Astrocyte of the cerebellum (primary cell): ENCODE measurements at places on chromosomes 12 and 14.

- peak; percentile 46 for DNase-seq
Observed at GRCh38 chr12:82730953-82731459, 44.3 kb downstream of the TMTC2 start.

DNA sequence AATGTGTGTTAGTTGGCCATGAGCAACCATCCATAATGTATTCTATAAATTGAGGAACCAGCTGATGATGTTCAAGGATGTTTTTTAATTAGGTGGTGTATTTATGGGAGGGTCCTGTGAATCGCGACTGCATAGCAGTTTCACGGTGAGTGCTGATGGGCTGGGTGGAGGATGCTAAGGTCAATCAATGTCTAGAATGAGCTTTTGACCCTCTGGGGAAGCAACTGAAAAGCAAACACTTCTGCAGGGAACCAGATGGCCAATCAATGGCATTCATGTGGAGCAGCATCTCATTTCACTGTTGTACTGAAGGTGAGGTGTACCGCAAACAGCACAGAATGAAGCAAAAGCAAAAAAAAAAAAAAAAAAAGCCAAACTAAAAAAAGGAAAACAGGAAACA is 676.1 kb upstream of the TMEM132C start:
- no peak for DNase-seq

DNA sequence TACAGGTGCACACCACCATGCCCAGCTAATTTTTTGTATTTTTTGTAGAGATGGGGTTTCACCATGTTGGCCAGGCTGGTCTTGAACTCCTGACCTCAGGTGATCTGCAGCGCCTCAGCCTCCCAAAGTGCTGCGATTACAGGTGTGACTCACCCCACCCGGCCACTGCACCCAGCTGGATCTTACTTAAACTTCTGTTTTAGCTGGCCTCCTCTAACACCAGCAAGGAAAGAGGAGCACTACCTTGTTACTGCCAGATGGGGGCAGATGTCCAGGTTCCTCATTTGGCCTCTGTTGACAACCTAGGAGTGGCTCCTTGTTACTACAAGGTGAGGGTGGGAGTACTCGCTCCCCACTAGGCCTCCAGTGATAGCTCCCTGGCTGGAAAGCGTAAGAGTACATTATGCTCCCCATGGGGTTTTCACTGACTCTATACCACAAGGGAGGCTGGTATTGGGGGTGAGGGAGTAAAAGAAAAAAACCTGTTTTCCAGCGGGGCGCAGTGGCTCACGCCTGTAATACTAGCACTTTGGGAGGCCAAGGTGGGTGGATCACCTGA is 13.2 kb upstream of the ARF6 start:
- DNase-seq: no peak

DNA sequence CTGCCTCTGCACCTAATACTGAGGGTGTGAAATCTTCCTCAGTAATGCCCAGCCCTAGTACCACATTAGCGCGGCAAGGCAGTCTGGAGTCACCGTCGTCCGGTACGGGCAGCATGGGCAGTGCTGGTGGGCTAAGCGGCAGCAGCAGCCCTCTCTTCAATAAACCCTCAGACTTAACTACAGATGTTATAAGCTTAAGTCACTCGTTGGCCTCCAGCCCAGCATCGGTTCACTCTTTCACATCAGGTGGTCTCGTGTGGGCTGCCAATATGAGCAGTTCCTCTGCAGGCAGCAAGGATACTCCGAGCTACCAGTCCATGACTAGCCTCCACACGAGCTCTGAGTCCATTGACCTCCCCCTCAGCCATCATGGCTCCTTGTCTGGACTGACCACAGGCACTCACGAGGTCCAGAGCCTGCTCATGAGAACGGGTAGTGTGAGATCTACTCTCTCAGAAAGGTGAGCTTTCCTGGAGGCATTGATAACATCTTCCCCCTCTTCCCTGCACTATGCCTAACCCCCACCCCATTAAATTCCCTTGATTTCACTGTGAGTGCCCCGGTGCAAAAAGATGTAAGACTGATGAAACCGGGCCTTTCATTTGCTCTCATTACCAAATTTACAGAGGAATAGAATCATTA is 291.4 kb downstream of the NAV3 start:
- peak; percentile 91 for DNase-seq

- DNase-seq: no peak
Observed at GRCh38 chr14:103386713-103387329, 1.6 kb downstream of the MARK3 start.

DNA sequence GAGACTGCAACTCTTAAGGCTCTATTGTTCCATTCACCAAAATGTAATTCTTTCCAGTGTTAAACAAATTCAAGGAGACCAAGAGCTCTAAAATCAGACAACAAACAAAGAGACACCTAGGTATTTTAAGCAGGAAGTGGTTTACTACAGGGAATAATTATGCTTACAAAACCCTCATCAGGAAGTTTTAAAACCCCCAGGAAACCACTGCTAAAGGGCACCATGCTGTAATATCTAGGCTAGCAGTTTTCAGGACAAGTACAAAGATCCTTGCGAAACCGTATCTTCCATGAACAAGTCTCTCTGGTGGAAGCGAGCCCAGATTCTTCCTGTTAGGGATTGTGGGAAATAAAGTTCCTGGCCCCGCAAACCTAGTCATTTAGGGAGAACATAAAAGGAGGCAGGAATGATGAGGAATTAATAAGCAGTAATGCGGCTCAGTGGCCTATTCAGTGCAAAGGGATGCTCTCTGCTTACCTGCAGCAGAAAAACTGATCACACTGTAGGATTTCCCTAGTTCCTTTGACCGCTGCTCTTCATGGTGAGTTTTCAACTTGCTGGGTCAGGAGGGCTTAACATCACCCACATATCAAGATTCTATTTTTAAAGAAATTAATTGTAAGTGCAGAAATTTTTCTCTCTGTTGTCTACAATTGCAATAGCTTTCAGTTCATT is 42.8 kb downstream of the ACSM4 start:
- DNase-seq: no peak

DNA sequence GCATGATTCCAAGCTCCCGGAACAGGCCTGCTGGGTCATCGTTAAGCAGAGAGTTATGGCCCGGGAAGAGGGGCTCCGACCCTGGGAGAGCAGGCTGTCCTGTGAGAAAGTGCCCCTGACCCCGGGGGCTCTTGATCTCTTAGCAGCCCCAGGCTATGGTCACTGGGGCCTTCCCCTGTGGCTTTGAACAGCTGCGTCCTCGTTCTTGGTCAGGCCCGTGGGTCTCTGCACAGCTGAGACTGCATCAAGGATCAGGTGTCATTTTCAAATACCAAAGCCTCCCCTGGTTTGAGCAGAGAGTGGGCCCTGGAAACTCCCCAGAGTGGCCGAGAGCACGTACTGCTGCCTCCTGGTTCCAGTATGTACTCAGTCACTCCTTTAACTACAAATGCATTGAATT is 114.8 kb downstream of the ESRRB start:
- no peak for DNase-seq

DNA sequence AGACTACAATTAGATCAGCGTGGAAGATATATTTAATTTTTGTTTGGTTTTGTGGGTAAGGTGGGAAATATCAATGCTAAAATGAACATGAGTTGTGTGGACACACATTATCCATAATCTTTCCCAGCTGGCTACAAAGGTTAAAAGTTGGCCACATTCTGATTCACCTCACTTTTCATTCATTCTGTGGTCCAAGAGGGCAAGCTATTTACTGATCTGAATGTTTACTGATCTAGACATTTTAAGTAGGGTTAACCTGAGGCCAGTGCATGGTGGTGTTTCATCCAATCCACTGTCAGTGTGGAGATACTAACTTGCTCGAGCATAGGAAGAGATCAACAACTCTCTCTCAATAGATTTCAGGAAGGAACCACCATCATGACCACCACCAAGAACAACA is 71.6 kb downstream of the DCAF5 start:
- no peak for DNase-seq

DNA sequence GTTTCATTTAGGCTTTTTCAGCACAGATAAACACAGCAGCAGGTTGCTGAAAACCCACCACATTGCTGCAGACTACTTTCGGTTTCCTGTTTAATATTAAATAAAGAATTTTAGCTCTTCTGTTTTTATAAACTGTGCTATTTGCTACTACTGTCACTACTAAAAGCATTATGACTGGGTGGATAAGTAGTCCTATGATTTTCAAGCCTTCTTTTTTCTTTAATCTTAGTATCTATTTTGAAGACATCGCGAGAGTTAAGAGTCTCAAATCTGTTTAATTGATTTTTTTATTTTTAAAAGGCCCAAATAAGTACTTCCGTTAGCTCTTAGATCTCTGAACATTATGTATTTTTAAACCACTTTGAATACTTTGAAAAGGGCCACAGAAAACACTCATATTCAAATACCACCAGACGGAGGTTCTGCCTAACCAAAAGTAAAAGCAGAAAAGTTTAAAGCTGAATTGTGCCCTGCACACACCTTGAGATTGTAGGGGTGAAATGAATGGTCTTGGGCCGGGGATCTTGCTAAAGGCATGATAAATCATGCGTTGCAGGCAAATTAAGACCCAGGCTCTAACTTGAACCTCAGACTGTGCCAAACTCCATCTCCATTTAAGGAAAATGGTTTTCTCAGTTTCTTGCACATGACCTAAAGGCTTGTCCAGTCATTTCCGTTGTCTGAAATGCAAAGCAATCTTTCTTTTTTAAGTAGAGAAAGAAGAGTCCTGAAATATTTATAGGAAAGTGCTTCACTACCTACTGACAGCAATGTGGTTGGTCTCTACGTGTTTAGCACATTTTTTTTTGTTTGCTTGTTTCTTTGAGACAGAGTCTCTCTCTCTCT is 13.6 kb upstream of the FOXN3 start:
- DNase-seq: no peak

DNA sequence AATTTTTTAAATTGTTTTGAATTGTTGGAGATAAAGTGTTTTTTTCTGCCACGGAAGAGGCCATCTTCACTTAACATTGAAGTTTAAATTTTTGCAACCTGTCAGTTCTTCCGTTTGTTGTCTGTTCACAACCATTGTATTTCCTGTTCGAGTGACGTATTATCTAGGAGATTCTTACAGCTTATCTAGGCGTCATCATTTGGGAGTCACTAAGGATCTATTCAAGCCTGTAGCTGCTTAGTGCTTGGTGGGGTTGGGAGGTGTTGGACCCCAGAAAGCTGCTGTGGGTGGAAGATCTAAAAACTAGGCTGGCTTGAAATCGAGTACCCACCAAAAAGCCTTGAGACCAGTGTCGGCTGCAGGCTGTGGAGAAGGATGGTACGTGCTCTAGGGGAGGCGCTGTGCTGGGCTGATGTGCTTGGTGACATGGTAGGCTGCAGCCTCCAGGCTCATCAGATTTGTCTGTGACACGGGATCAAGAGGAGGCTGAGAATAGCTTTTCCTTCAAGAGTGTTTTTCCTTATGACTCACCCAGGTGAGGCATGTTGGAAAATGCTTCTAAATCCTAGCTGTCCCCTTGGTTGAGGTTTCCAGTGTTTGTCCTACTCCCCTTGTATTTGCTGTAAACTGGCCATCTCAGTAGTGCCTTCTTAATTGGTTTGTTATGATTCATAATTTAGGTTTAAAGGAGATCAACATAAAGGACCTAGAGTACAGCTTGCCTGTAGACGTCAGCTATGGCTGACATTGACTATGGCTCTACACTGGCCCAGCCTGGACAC is 57.8 kb downstream of the ATG14 start:
- no peak for DNase-seq

GRCh38 chr12:18368594-18368993 is 107.3 kb downstream of the PIK3C2G start:
- DNase-seq: no peak

- no peak for DNase-seq
Observed at GRCh38 chr14:21098076-21098891, at the start of gene ZNF219. Gene ZNF219 (minus strand): TSS chr14:21098655. CDS start chr14:21093591, 5,064 bp downstream.

GRCh38 chr14:104935026-104935650 is 10.5 kb downstream of the PLD4 start:
- DNase-seq: no peak

- no peak for DNase-seq
Observed at GRCh38 chr14:22535916-22536315, 53.1 kb downstream of the DAD1 start.

DNA sequence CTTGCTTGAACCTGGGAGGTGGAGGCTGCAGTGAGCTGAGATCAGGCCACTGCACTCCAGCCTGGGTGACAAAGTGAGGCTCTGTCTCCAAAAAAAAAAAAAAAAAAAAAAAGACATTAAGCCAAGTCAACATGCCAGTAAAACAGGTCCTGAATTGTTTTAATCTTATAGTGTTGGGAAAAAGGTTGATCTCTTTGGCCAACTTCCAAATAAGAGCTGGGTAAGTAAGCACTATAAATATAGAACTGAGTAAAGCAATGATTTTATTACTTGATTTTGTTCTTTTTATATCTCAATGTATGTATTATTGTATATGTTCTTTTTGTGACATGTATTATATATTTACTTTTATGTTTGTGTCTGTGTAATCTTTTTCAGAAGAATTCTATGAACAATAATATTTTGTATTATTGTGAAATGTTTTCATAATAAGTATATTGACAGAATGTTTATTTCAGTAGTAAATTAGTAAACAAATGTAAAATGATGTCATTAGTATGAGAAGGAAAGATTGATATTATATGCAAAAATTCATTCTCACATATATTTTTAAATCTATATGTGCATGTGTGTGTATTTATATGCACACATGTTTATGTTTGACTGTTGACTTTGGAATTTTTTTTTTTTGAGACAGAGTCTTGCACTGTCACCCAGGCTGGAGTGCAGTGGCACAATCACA is 9.6 kb upstream of the AKAP6 start:
- DNase-seq: no peak

- DNase-seq: no peak
Observed at GRCh38 chr14:20247646-20248246, 8.7 kb downstream of the OR11H4 start.
